ENCODE measurements at places on chromosomes 5 and 9.

DNA sequence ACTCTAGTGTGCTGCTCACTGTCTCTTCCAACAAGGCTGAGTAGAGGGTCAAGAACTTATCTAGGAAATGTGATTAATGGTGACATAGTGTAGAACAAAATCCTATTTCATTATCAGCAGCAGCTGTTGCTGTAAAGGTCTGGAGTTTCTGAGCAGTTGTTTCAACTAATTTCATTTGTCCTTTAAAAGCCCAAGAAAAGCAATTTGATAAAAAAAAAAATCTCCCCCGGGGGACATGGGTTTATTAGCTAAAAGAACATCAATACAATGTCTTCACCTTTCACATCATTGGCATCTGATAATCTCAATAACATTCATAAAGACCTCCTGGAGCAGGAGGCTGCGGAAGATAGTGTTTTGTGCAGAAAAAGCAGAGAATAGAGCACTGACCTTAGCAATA, 468.1 kb downstream of the KCTD16 start:
- no peak for DNase-seq

DNA sequence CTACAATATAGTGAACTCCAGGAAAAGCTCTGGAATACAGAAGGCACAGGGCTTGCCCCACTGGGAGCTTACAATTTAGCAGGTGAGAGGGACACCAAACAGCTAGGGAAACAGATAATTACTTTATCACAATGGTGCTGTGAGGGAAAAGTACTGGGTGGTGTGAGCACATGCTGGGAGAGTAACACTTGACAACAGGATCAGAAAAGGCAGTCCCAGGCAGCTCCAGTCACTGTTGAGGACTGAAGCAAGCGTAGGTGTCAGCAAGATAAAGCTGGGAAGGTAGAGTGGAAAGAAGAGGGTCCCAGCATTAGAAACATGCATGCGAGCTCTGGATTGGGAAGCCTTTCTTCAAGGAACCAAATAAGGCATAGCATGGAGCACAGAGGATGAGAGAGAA, 296.0 kb downstream of the ATPSCKMT start:
- DNase-seq = no peak

DNA sequence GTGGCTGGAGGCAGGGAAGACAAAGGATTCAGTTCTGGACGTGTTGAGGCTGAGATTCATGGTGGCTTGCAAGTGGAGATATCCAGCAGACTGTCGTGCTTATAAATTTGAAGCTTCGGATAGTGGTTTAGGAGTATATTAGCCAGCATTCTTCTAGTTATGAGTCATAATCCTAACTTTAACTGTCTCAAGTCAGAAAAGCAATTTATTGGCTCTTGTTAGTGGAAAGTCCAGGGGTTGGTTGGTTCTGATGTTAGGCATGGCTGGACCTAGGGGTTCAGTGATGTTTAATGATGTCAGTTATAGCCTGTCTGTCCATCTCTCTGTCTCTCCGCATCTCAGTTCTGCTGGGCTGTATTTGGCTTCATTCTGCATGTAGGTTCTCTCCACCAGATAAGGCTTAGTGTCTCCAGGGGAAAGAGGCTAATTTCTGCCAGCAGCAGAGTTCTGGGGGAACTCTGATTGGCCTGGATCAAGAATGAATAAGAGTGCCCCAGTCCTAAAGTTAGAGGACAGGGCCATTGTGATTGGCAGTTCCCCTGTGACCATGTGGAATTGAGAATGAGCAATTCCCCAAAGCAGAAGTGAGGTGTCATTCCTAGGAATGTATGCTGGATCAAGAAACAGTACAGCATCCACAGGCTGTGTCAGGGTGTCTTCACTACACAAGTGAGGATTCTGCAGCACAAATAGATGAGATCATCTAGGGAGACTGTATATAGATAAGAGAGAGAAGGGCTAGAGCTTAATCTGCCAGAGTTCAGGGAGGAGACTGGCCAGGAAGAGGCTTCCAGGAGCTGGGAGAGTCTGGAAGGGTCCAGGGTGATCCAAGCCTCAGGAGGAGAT, 72.9 kb upstream of the SHB start:
- no peak for DNase-seq

GRCh38 chr9:93488244-93488643, 34.9 kb upstream of the FAM120AOS start:
- no peak for DNase-seq

DNA sequence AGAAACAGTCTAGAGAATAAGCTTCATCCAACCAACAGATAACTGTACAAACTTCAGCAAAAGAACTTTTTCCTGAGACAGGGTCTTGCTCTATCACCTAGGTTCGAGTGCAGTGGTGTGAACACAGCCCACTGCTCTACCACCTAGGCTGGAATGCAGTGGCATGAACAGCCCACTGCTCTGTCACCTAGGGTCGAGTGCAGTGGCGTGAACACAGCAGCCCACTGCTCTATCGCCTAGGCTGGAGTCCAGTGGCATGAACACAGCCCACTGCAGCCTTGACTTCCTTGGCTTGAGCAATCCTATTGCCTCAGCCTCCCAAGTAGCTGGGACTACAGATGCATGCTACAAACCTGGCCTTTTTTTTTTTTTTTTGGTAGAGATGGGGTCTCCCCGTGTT, 43.4 kb downstream of the ERMP1 start:
- no peak for DNase-seq

GRCh38 chr5:7393921-7394799, 1.8 kb upstream of the ADCY2 start:
- no peak for DNase-seq

DNA sequence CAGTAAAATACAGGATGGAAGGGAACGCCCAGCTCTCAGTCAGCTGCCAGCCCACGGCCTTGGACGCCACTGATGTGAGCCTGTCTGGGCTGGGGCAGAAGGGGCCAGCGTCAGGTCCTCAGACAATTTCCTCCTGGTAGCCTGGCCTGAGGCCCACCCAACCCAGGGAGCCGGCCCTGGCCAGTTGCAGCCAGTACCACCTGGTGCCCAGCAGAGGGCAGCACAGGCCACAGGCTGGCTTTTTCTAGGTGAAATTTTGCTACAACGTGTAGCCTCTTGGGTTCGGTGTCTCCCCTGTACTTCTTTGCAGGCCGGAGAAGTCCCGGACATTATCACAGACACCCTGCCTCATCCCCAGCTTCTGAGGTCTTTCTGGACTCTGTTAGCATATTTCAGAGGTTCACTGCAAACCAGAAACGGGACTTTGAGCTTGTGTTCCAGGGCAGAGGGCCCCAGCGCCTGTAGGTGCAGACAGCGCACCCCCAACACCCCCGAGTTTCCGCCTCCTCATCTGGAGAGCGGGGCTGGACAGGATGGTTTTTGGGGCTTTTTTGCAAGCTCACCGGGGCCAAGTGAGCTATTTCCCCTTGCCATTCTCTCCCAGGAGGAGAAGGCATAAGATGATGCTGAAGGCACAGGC, 45.9 kb upstream of the KCNMB1 start:
- DNase-seq = peak; percentile 81

DNA sequence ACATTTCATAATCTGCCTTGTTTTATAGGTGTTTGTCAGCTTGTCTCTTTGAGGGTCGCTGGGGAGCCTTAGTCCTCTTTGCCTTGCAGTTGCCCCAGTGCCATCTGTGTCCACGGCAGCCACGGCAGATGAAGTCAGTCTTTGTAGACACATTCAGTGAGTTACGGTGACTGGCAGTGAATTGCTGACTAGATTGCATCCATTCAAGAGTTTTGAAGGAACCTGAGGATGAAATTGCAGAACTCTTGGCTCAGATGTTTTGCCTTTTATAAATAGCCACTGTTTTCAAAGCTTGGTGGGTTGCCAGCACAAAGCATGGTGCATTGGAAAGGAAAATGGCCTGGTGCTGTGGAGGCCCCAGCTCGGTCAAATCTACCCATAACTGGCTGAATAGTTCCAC, 125.6 kb downstream of the TRIO start:
- no peak for DNase-seq

DNA sequence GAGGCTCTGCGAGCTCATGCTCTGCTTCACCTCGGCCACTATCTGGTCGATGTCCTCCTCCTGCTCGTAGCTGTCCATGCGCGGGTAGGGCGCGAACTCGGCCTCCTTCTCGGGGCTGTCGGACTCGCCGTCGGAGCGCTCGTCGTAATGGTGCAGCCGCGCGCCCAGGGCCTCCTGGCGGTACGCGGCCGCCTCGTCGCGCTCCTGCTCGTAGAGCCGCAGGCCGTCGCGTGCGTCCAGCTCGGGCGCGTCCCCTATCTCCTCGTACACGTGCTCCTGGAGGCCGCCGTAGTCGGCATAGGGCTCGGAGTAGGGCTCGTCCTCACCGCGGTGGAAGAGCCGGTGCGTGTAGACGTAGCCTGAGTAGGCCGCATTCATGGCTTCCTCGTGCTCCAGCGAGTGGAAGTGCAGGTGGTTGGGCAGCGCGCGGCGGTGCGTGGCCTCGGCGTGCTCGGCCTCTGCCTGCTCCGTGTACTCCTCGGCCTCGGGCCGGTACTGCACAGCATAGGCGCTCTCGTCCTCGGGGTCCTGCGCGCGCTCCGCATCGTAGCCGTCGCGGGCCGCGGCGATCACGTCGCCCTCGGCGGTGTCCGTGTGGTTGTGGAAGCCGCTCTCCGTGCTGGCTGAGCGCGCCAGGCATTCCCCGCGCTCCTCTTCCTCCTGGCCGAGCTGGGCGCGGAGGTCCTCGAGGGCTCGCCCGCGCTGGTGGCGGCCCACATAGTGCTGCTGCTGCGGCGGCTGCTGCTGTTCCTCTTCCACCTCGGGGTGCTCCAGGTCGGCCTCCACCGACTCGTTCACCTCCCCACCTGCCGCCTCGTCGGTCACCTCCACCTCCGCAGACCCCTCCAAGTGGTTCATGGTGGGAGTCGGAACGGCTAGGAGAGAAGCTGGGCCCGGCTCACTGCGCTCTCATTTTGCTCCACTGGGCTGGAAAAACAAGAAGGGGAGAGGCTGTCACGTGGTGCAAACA, 155.5 kb downstream of the APBA1 start:
- no peak for DNase-seq

- DNase-seq = no peak
Measured at GRCh38 chr5:53191548-53192165, 82.1 kb upstream of the MOCS2 start.

DNA sequence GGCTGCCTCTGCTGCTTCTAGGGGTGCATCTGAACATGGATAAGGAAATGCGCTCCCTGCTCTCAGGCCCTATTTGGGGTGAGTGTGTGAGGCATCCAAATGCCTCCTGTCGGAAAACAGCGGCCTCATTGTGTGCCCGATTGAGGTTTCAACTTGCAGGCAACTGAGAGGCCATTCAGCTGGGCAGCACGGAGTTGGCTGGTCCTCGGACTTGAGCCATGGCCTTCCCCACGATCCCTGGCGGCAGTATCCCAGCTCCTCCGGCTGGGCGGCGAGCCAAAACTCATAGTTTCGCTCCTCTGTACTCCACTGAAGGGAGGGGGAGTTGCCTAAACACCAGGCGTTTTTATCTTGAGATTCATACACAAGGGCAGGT, 597.3 kb upstream of the SGCD start:
- peak; percentile 47 for DNase-seq

DNA sequence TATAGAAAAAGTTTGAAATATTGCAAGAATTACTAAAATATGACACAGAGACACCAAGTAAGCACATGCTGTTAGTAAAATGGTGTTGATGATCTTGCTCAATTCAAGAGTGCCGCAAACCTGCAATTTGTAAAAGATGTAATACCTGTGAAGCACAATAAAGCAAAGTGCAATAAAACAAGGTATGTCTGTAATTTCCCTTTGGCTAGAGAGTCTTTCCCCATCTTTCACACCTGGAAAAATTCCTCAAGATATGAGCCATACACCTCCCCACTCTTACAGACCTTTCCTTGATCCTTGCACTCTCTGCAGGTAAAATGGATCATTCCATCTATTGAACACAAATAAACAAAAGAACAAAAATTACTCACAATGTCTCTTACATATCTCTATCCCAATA, 597.8 kb downstream of the EFNA5 start:
- DNase-seq = no peak

- peak; percentile 80 for DNase-seq
Measured at GRCh38 chr5:142542906-142543305, 143.0 kb downstream of the FGF1 start.

DNA sequence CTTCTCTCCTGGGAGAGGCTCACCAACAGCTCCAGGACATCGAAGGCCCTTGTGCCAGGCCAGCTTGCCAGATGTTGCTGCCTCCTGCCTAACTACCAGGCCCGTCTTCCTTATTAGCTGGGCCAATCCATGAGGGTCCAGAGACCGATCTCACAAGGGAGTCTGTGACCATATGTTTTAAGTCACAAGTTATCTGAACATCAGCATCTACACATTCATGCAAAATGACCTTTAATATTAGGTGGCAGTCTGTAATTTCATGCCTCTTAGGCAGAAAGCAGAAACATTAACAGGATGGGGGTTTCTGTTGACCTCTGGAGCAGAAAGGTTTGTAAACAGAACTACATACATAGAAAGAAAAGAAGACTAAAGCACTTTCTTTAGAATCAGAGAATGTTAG, 75.1 kb upstream of the SLC25A51 start:
- DNase-seq = no peak

DNA sequence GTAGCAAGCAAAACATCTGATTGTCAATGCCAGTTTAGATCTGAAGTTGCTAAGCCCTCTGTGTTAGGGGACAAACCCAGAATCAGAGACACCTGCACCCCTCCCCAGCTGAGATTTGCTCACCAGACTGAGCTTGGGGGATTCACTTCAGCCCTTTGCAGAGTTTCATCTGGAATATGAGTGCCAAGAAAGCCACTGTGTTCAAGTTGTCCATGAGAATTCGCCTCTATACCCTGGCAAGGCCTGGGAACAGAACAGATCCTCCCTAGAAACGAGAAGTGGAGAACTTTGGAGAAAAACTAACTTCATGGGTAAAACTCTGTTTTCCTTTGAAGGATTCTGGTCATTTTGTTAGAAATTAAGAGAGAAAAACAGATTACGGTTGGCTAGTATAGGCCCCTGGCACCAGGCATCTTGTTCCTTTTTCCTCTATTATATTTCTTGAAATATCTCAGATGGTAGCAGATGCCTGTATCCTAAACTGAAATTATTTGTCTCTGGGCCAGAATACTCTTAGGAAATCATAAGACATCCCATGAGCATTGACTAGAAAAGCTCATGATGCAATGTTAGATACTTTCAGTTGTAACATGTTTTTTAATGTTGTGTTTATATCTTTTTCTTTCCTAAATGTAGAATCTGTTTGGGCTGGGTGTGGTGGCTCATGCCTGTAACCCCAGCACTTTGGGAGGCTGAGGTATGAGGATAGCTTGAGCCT, 64.4 kb downstream of the SNX18 start:
- DNase-seq = peak; percentile 73

DNA sequence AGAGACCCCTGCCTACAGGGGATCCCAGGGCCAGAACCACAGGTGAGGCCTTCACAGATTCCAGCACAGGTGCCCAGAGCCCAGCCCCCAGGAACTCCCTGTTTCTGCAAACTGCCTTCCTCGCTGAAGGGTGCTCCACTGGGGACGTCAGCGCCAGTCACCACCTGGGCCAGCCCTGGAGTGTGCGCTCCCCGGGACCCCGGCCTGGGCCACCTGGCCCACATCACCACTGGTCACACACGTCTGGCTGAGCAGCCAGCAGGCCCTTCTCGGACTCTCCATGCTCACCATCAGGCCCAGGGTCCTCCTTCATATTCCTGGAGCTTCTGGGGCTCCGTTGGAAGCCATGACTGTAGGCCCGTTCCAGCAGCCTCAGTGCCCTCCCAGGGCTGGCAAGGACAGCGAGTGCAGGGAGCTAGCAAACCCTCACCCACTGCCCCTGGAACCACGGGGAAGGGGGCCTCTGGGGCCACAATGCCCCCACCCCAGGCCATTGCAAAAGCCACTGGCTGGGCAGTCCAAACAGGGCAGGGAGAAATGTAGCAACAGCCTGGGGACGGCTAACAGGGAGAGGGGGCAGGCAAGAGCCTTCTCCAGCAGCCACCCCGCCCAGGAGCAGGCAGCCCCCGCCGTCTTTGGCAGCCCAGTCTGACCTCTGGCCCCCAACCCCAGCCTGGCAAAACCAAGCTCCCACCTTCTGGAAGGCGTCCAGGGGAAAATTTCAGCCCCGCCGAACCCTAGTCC, 1.3 kb downstream of the AGPAT2 start:
- DNase-seq = no peak

All from lung (tissue), 17 donors.